ENCODE measurements at places on chromosomes 7 and 10. TPM values are rescaled to one million over a fixed set of nuclear protein-coding genes. Genes with fewer than 3 reads are reported as not detected.

GRCh38 chr10:71316786-71317160 is 2.3 kb upstream of the SLC29A3 start:
- no peak for DNase-seq

DNA sequence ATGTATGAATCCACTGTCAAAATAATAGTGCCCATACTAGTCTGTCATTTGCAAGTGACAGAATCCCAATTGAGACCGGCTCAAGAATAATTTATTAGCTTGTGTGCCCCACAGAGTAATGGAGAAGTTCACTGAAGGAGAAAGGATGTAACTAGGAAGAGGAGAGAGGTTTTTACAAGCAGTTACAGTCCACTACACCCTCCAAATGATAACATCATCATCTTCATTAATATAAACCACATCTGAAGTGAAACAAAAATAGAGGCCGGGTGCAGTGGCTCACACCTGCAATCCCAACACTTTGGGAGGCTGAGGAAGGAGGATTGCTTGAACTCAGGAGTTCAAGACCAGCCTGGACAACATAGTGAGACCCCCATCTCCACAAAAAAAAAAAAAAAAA is 226.8 kb downstream of the SKIDA1 start:
- no peak for DNase-seq

DNA sequence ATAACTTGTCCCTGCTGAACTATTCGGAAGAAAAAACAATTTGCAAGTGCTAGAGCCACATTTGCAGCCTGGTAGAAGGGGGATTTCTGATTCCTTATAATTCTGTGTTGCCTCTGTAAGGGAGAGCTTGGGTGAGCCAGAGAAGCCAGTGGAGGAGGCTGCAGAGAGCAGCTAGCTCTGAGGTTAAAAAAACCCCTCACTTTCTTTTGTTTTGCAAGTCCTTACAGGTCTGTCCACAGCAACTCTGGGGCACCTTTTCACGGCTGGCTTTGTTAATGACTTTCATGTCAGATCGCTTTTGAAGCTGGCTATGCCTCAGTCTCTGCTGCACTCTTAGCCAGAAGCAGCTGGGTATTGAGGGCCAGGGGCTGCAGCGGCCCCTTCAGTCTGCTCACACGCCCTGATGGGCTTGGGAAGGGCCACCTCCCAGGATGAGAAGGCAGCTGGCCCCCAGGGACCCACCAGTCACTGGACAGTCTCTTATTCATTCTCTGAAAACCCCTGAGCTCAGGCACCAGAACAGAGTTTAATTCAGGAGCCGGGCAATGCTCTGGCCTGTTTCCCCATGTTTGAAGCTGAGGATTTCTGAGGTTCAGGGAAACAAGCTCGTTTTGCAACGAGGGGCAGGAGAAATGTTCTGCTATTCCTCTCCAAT is 30.9 kb downstream of the TRIM8 start:
- DNase-seq = no peak

DNA sequence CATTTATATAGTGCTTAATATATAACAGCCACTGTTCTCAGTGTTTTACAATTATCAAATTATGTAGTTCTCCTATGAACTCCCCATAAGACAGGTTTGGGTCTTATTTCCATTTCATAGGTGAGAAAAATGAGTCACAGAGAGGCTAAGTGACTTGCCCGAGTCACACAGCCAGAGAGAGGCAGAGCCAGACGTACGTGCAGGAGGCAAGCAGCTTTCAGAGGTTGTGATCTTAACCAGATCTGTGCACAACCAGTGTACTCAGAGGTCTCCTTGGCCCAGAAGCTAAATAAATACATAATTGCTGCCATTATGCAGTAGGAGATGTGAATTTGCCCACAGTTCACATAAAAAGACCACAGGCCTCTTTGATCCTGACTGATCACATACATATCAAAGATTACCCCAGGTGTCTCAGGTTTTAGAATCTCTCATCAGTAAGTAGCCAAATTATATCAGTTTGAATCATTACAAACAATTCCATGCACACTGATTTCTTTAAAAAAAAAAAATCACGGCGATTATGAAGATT is 304.7 kb upstream of the AOAH start:
- DNase-seq = peak; percentile 52

DNA sequence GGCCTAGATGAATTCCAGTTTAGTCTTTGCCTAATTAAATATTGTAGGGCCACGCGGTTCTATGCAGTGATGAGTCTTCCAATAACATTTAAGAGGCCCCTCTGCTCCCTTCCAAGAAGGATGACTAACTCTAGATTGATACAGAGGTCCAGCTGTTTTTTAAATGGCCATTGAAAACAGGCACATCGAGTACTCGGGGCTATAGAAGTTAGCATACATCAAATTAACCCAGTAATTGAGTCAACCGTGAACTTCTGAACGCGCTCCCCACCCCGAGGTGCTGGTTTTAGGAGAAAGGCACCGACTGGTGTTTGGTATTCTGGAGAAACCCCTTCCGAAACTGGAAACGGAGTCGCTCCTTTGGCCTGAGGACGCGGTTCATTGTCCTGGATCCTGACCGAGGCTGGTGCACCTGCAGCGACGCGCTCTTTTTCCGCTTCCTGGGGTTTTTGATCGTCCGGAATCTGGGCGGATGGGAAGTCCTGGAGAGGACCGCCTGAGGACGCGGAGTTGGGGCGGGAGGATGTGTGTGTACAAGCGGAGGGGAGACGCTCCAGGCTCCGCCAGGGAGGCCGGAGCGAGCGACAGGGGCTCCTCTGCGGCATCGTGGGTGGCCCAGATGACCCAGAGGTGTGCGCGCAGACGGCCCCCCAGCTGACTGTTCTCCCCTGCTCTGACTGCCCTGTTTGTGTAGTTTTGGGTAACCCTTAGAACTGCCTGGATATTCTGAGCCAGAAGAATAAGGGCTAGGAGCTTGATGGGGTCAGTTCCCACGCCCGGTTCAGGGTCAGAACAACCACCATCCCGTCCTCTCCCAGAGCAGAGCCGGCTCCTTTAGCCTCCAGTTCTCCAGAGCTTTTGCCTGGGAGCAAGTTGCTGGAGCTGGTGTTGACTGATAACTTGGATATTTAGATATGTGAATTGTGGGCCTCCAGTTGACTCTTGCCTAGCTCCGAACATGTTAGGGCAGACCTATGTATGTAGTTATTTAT is 711 bp downstream of the FAM221A start:
- DNase-seq = peak; percentile 50

DNA sequence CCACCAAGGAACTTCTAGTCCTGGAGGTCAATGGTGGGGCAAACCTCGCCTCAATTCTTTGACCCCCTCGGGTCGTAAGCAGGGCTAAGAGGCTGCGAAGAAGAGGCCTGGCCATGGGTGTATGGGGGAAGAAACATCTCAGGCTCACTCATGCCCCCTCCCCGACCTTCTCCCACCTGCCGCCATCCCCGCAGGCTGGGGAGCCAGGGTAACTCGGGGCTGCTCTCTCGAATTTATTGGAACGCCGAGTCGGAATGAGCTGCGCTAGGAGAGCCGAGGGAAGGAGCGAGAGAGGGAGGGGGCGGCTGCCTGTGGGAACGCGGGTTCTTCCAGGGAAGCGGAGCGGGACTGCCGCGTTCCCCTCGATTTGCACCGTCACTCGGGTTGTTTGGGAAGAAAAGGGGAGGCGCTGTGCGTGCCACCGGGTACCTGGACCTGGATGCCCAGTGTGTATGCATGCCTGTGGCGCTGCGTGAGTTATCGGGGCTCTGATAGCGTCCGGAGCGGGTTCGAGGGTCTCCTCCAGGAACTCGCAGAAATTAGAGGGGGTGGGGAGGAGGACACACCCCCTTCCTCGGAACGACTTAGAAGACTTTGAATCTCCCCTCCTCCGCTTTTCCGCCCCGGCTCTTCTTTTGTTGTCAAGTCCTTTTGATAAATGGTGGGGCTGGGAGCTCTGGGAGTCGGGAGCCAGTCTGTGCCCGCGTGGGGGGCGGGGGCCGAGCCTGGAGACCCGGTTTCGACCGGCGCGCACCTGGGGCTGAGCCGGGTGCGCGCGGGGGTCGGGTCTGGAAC is 1.8 kb upstream of the ZNF503 start:
- DNase-seq = no peak

GRCh38 chr7:5283421-5284303 is 919 bp downstream of the SLC29A4 start:
- DNase-seq = no peak

GRCh38 chr10:6382081-6382480 is 179.3 kb downstream of the PFKFB3 start:
- peak; percentile 61 for DNase-seq

DNA sequence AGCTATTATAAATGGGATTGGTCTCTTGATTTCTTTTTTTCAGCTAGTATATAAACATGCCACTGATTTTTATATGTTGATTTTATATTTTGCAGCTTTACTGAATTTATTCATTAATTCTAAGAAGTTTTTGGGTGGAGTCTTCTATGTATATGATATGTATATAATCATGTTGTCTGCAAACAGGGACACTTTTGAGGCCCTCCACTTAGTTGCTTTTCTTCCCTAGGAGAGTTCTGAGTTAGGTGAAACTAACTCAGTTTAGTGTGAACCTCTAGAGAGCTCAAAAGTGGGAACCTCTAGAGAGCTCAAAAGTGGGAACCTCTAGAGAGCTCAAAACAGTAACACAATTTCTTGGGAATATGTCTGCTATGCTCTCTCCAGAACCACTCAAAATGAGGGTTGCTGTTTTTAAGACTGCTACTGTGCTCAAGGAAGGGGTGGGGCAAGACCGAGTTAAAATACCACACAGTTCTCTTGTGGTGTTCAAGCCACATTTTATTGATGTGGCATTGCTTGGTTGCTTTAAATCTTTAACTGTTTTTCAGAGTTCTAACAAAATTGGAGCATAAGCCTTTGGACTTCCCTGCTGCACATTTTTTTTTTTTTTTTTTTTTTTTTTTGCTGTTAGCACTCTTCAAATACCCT is 13.2 kb downstream of the CCDC7 start:
- peak; percentile 14 for DNase-seq

GRCh38 chr10:108358912-108359311 is 1194.4 kb upstream of the SORCS1 start:
- no peak for DNase-seq

DNA sequence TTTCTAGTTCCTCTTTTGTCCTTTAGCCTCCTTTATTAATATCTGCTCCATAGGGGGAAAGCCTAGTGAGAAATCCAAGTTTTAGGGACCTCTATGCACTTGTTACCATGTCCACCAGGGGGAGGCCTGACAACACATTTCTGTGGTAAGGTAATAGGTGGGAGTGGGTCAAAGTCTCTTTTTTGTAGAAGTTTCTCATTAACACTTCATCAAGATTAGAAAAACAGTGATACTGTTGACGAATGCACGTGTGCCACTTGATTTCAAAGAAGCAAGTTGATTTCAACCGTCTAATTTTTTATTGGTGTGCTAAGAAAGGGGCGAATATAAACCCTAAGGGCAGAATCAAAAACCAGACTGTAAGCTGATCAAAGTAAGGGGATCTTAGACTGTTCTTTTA is 30.6 kb downstream of the CISD1 start:
- peak; percentile 64 for DNase-seq

DNA sequence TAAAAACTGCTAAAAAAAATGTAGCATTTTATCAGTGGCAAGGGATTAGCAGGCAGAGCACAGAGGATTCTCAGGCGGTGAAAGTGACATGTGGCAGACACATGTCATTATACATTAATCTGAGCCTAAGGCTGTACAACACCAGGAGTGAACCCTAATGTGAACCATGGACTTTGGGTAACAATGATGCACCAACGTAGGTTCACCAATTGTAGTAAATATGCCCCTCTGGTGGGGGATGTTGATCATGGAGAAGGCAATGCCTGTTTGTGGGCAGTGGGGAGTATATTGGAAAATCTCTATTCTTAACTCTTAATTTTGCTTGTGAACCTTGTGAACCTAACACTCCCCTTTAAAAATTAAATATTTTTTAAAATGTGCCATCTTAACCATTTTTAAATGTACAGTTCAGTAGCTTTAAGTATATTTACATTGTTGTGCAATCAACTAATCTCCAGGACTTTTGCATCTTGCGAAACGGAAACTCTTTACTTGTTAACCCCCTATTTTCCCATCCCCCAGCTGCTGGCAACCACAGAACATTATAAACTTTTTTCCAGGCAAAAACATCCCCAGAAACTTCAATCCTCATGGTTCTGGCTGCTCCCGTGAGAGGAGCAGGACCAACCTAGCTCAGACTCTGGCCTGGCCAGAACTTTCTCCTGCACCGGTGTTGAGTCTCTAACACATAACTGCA is 29.9 kb downstream of the LRRC20 start:
- DNase-seq = no peak

Gene SH2D4B
- 0.34 TPM for total RNA-seq

Gene AZGP1
- not detected for total RNA-seq

Gene PILRA
- 14.1 TPM for total RNA-seq

Gene FFAR4
- total RNA-seq = not detected

Gene MAT1A
- not detected for total RNA-seq

Gene PIP
- total RNA-seq = not detected

Gene ARMC3
- total RNA-seq = not detected

Gene C10orf53
- total RNA-seq = not detected

Gene KCNMA1
- total RNA-seq = 1.0 TPM

Gene GPR15LG
- total RNA-seq = not detected

Gene AS3MT
- 0.67 TPM for total RNA-seq

Gene MYO3A
- not detected for total RNA-seq

All from activated T-cell treated with anti-CD3 and anti-CD28 coated beads, Interleukin-2, amount 50 U/mL, for 72 hours (primary cell).